Dermis microvascular lymphatic vessel endothelial cell (primary cell): ENCODE measurements at places on chromosomes 1 and 21. TPM values are rescaled to one million over a fixed set of nuclear protein-coding genes. Genes with fewer than 3 reads are reported as not detected.
A peak's percentile ranks its signal among the peaks of the same experiment; 100 is the strongest.

DNA sequence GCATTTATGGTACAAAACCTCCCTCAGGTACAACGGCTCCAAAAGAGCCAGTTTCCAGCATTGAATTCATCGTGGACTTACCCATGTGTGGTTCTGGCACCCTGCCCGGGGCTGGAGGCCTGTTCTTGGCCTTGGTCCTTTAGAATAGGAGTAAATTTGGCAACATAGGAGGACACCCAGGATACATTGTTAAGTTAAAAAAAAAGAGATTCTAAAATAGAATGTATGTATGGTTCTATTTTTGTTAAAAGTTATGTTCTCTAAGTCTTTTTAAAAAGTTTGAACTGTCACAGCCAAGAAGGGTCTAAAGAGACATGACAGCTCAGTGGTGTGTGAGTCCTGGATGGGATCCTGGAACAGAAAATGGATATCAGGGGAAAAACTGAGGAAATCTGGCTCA lies 25.9 kb downstream of the EPHX1 start:
- no peak for DNase-seq

DNA sequence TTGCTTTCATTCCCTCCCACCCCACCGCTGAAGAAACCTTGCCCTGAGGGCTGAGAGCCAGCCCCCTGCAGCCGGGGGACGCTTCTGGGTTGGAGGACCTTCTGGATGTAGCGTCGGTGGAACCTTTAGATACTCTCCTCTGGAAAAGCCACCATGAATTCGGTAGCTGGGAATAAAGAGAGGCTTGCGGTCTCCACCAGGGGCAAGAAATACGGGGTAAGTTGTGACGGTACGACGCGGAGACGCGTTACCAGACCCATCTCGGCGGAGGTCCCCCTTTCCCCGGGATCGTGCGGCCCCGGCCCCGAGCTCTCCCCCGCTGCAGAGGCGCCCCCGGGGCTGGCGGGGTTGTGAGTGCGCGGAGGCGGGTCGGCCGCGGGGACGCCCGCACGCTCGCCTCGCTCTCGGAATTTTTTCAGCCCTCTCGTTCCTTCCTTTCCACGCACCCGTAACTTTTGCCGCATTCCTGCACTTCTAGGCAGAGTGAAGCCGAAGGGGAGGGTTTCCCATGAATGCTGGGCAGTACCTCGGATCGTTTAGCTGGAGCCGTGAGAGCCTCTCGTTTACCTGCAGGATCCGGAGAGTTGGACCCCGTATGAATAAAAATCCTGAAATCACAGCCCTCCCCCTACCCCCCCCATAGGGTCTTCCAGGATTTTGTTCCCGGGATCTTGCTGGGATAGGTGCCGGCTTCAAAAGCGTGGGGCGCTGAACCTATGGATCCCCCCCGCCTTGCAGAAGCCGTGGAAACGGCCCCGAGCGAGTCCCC lies 671 bp downstream of the KIF26B start:
- no peak for DNase-seq

GRCh38 chr1:7333094-7333493 lies 438.0 kb upstream of the VAMP3 start:
- no peak for DNase-seq

DNA sequence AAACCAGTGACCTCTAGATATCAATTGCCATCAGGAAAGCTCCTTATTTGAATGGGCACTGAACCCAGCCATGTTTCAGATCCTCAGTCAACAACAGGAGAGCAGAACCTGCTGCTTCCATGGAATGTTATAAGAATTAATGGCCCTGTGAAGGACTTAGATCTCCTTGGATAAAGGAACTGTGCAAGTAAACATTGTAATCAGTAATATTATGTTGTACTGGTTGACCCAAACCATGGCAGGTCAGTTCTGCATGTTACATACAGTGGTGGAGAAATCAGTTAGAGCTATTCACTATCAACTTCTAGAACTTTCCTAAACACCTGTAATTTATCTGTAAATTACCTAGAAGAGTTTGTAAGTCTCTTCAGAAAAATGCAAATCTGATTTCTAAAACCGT lies 11.2 kb upstream of the CLDN8 start:
- no peak for DNase-seq

- no peak for DNase-seq
Measured at GRCh38 chr1:156612666-156613065, 6.5 kb upstream of the HAPLN2 start.

DNA sequence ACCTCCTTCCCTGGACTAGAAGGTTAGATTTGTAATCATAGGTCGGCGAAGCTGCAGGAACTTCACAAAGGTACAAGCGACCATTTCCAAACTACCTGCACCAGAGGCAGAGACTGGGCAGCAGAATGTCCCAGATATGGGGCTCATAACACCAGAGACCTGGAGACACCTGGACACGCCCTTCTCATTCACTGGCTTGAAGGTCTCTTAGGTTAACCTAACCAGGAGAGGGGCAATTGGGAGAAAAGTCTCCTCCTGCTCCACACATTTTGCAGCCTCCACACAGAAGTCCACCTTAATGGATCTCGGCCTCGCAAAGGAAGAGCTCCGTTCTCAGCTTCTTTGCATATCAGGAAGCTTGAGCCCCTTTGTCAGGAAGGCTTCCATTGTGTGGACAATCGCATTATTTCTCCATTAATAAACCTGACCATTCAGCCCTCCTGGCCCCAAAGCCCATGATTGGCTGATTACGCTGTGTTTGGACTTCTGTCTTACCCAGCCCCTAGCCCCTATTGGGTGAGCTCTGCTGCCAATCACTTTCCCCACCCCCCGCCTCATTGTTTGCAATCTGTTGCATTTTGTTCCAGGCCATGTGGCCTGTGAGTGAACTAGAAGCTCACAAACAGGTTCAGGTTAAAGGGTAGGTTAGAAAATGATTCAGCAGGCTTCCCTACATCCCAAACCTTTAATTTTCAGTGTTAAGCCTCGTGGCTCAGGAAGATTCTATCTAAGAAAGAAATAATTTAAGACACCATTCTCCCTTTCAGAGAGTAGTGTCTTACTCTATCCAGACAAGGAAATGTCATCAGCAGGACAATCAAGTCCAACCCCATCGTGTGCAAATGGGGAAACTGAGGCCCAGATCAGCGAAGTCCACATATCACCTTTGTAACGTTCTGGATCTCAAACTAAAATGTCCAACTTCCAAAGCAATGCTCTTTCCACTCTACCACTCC lies 2.8 kb downstream of the MYCL start:
- peak; percentile 67 for DNase-seq

DNA sequence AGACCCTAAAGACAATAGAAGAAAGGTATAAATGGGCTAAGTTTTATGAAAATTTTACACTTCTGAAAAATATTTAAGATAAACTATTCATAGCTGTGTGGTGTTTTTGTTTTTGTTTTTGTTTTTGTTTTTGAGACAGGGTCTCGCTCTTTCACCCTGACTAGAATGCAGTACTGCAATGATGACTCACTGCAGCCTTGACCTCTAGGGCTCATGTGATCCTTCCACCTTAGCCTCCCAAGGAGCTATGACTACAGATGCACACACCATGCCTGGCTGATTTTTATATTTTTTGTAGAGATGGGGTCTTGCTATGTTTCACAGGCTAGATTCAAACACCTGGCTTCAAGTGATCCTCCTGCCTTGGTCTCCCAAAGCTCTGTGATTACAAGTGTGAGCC lies 66.6 kb downstream of the PUM1 start:
- DNase-seq, result no peak

- DNase-seq, result no peak
Measured at GRCh38 chr1:84899969-84900368, 7.0 kb upstream of the LPAR3 start.

- no peak for DNase-seq
Measured at GRCh38 chr1:215344539-215344938, 222.6 kb upstream of the KCTD3 start.

- no peak for DNase-seq
Measured at GRCh38 chr21:35352066-35352770, 303.1 kb upstream of the RUNX1 start.

DNA sequence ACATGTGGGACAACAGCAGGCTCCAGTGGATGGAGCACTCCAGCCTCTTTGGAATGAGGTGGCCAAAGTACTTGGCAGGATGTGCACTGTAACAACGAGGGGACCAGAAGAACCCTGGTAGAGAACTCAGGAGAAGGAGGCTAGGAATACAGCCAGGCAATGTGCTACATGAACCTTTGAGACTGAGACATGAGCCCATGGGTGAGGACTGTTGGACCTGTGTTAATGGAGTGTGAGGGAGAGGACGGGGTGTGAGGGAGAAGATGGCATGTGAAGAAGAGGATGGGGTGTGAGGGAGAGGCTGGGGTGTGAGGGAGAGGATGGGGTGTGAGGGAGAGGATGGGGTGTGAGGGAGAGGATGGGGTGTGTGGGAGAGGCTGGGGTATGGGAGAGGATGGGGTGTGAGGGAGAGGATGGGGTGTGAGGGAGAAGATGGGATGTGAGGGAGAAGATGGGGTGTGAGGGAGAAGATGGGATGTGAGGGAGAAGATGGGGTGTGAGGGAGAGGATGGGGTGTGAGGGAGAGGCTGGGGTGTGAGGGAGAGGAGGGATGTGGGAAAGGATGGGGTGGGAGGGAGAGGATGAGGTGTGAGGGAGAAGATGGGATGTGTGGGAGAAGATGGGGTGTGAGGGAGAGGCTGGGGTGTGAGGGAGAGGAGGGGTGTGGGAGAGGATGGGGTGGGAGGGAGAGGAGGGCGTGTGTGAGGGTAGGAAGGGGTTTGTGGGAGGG lies 62.3 kb upstream of the ARTN start:
- no peak for DNase-seq

- DNase-seq, result no peak
Measured at GRCh38 chr1:233412812-233413211, 85.3 kb downstream of the MAP3K21 start.

- DNase-seq, result no peak
Measured at GRCh38 chr21:28832013-28832714, 160.5 kb downstream of the LTN1 start.

DNA sequence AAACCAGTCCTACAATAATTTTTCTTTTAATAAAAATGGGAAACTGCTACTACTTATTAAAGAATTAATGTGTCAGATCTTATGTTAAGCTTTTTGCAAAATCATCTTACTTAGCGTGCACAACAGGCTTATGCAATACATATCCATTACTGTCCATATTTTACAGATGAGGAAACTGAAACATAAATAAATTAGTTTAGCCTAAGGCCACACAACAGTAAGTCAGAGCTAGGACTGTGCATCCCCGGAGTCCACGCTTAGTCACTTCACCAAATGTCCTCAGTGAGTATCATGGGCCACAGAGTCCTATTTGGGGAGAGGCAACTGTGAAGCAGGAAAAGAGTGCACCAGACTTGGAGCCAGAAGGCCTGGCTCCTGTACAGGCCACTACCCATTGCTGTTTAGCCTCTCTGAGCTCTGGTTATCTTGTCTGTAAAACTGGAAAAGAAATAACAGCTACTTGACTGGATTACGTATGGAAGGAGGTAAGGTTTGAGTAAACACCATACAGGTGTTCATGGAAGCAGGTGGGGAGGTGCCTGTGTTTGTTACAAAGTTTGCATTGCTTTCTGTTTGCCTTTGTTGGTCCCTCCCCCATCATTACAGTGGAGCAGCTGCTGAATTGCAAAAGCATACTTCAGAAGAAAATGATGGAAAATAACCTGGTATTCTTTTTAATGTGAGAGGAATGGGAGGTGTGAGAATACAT lies 192.8 kb downstream of the FCRL5 start:
- DNase-seq, result no peak

DNA sequence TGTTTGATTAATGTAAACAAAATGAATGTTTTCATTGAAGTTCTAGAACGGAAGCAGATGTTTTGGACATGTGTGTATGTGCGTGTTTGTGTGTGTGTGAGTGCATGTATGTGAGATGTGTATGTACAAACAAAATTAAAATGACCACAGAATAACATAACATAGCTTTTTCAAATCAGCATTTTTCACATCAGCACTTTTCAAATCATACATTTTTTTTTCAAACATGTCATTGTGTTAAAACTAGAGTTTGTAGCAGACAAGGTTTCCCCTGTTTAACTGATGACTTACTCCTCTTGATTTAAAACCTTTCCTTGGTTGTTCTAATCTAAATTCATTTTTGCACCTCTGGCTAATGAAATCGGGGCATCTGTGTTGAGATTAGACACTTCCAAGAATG lies 35.6 kb upstream of the ZNHIT6 start:
- no peak for DNase-seq

- DNase-seq, result no peak
Measured at GRCh38 chr1:109527846-109528695, 11.6 kb upstream of the GPR61 start.

DNA sequence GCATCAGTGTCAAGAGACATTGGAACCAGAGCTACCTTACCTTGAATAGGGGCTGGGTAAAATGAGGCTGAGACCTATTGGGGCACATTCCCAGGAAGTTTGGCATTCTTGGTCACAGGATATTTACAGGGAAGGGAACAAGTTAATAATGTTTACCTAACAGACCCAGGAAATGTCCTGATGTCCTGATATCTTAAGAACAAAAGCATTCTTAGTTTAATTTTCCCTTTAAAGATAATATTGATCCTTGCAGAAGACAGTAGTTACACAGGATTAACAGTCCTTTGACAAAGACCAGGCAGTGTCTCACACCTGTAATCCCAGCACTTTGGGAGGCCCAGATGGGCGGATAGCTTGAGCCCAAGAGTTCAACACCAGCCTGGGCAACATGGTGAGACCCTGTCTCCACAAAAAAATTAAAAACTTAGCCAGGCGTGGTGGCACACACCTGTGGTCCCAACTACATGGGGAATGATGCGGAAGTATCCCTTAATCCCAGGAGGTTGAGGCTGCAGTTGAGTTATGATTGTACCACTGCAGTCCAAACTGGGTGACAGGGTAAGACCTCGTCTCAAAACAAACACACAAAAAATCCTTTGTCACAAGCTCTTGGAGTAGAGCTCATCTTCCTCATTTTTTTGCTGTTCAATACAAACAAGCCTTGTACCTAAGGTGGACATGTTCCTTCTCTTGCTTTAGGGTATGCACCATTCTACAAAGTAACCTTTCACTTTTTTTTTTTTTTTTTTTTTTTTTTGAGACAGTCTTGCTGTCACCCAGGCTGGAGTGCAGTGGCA lies 1.3 kb upstream of the TOMM20 start:
- no peak for DNase-seq

- no peak for DNase-seq
Measured at GRCh38 chr1:223712850-223713474, 623 bp downstream of the CAPN2 start.

Gene EBNA1BP2
- 68.4 and 82.0 TPM in 2 replicates for total RNA-seq

Gene NKAIN1
- under 0.01 TPM in 1 of 2 replicates, not detected in the other for total RNA-seq

Gene A3GALT2
- total RNA-seq, result not detected in 2 replicates
